Stimulated activated naive CD8-positive, alpha-beta T cell treated with anti-CD3 and anti-CD28 coated beads, Interleukin-15, Interleukin-2, amounts not matched to agents 100 U/mL and 50 U/mL, for 24 hours (primary cell): ENCODE measurements at places on chromosomes 5 and 9.

DNA sequence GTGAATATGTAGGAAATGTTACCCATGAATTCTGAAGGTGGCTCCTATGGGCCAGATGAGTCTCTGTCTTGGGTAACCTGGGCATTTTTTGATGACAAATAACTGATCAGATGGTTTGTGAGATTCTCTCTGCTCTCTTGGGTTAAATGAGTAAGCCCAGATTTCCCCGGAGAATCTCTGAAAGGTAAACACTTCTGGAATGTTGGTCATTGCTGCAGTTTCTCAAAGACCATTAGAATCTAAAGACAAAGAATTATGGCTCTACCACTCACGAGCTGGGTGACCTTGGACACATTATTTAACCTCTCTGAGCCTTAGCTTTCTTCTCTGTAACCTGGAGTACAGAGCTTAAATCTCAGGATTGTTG, 191.2 kb downstream of the DAB2IP start:
- no peak for DNase-seq

DNA sequence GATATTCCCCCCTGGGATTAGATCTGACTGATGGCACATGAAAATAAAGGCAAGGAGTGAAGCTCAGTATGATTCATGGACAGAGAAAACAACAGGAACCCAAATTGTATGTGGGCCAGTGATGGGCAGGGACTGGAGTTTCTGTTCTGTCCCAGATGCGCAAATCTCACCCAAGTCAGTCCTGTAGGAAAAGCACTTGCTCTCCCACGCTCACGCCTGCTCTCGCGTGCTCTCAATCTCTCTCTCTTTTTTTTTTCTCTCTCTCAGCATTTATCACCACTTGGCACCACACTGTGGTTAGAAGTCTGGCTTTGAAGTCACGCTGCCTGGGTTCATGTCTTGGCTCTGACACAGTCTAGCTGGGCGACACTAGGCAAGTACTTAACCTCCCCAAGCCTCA, 106.5 kb upstream of the LRRTM2 start:
- peak; percentile 13 for DNase-seq

GRCh38 chr9:122209451-122209850, 19.3 kb downstream of the LHX6 start:
- DNase-seq, result no peak

- DNase-seq, result no peak
Measured at GRCh38 chr9:7770111-7770510, 29.5 kb downstream of the DMAC1 start.

- no peak for DNase-seq
Measured at GRCh38 chr5:91373006-91373405, 10.1 kb downstream of the ARRDC3 start.

DNA sequence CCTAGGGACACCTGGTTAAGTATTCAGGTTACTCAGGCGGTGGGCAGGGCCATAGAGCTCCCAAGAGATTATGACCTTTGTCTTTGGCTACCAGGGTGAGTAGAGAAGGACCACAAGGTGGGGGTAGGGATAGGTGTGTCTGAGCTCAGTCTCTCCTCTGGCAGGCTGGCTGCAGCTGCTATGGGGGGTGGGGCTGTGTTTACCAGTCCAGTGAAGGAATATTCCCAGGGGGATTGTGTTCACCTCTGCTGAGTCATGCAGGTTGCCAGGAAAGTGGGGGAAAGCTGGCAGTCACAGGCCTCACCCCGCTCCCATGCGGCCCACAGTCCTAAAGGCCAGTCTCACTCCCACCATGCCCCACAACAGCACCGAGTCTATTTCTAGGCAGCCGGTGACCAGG, 53.6 kb upstream of the POU5F2 start:
- DNase-seq, result no peak

GRCh38 chr5:149802008-149802680, 72.0 kb downstream of the PPARGC1B start:
- DNase-seq, result no peak

- DNase-seq, result no peak
Measured at GRCh38 chr5:66616520-66617225, 20.5 kb downstream of the MAST4 start.

DNA sequence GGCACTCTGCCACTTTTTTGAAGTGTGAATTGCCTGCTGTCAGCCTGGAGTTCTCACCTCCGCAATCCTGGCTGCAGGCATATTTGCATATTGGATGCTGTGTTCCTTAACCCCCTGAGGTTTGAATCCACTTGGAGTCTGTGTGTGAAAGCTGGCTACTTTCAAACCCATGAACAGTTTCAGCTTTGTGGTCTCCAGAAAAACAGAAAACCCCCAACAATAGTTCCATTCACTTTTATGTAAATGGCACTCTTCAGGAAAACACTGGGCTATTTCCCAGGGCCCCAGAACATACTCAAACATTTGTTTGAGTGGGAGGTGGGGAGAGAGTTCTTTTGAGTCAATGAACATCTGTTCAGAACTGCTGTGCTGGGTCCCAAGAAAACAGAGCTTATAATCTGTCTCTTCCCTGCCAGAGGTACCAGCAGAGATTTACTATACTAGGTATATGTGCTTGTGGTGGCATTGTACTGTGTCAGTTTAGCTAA, 5.0 kb downstream of the NUDT2 start:
- no peak for DNase-seq

DNA sequence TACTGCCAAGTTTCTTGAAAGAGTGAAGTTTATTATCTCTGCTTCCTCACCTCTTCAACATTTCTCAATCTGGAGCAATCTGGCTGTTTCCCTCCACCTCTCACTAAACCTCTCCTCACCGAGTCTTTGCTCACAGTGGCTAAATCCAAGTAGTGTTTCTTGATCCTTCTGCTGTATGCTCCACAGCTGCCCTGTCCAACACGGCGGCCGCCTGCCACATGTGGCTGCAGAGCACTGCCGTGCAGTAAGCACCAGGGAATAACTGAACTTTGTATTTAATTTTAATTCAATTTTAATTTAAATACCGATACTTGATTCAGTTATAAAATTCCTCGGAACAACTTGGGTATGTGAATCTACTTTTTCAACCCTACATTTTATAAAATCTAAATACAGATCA, 80.2 kb downstream of the FANCC start:
- no peak for DNase-seq

DNA sequence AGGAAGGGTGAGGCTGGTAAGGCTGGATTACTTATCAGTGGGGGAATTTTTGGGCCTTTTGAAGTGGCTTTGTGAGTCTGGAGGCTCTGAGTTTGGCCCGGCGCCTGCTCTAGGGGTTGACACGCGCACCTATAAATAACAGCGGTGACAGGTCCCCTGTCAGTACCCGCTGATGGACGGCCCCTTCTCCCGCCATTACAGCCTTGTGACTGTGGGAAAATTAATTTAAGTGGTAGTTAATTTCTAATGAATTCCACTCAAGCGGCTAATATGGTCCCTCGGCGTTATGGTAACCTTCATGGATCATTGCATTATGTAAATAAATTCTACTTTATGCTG, 16.5 kb downstream of the MRPL36 start:
- DNase-seq, result no peak

DNA sequence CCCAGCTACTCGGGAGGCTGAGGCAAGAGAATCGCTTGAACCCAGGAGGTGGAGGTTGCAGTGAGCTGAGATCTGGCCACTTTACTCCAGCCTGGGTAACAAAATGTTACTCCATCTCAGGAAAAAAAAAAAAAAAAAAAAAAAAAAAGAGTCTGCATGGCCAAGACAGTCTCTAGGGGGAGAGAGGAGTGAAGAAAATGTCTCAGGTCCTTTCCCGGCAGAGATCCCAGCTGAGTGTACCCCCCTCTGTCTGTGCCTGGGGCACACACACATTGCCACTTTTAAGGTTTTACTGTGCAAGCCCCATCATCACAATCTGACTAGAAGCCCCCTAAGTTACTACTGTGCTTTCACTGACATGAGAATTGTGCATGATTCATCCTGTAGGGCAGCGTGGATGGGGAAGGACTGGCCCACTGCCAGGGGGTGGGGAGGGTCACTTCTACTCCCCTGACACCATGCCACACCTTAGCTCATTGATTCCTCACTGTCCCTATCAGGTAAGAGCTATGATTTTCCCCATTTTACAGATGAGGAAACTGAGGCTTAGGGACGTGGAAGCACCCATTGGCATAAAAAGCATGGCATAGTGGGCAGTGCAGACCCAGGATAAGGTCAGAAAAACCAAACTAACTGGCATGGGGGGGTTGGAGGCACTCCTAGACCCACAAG, 102.3 kb upstream of the LARP1 start:
- no peak for DNase-seq

DNA sequence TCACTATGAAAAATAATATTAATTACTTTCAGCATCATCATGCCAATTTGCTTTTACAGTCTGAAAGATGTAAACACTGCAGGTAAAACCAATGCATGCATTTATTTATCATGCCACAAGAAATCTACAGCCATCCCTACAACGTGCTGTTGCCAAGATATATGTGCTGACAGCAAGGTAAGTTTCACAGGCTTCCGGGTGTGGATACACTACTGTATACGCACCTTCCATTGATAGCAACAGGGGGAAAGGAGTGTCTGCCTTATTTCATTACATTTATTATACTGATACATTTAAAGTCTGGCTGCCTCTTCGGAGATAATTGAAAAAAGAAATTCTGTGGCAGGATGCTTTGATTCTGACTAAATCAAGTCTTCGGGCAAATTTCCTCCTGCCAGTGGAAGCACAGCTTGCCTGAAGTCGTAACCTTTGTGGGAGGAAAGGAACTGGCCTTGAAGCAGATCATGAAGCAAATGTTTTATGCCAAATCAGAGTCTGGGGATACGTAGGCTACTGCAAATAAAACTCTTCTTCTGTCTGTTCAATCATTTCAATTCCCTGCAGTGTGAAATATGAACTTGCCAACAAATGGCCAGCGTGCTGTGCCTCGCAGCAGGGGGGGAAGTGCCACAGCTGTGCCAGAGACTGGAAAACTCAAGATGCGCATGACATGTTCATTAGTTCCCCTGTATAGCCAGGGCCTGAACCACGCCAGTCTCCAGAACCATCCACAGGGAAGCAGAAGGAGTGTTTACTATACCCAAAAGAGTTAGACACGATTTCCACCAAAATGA, 268.1 kb downstream of the EFNA5 start:
- no peak for DNase-seq

DNA sequence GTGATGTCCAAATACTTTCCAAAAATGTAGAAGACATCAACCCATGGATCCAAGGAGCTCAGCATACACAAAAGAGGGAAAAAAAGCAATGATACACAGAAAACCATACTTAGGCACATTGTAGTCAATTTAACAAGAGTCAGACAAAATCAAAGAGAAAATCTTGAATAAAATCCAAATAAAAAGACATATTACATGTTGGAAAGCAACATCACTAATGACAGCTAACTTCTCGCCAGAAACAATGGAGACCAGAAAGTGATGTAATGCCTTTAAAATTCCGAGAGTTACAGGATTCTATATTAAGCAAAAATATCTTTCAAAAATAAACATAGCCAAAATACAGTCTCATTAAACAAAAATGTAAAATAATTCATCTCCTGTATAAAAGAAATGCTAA, 79.8 kb upstream of the SLCO4C1 start:
- DNase-seq, result no peak

DNA sequence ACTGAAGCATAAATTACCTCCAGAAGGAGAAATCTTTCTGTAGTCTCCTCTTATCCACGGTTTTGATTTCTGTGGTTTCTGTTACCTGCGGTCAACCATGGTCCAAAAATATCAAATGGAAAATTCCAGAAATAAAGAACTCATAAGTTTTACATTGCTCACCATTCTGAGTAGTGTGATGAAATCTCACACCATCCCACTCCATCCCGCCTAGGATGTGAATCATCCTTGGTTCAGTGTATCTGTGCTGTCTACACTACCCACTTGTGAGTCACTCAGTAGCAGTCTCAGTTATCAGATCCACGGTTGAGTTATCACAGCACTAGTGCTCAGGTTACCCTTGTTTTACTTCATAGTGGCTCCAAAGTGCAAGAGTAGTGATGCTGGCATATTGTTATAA, 371.2 kb downstream of the NFIB start:
- peak; percentile 9 for DNase-seq

DNA sequence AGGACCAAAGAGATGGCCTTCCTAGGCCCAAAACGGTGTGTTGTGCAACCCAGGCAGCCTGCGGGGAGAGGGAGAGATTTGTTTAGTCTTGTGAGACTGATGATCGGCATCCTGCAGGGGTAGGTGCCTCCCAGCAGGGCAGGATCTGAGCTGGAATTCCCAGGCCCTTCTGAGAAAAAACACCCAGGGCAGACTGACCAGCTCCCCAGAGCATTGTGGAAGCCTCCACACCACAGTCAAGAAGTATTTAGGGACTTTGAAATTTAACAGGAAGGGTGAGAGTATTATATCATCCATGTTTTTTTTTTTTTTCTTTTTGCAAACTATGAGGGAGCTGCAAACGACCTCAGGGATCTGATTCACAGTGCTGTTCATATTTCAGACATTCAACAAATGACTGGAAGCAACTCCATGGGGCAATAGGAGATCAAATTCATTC, 104.5 kb upstream of the LHFPL2 start:
- DNase-seq, result no peak

- no peak for DNase-seq
Measured at GRCh38 chr9:121289026-121289771, 21.2 kb downstream of the GSN start.

- no peak for DNase-seq
Measured at GRCh38 chr5:173781432-173781815, 106.7 kb upstream of the CPEB4 start.

GRCh38 chr9:86322973-86323644, 31.1 kb downstream of the TUT7 start:
- no peak for DNase-seq

GRCh38 chr9:131673068-131673467, 66.8 kb downstream of the RAPGEF1 start:
- no peak for DNase-seq

DNA sequence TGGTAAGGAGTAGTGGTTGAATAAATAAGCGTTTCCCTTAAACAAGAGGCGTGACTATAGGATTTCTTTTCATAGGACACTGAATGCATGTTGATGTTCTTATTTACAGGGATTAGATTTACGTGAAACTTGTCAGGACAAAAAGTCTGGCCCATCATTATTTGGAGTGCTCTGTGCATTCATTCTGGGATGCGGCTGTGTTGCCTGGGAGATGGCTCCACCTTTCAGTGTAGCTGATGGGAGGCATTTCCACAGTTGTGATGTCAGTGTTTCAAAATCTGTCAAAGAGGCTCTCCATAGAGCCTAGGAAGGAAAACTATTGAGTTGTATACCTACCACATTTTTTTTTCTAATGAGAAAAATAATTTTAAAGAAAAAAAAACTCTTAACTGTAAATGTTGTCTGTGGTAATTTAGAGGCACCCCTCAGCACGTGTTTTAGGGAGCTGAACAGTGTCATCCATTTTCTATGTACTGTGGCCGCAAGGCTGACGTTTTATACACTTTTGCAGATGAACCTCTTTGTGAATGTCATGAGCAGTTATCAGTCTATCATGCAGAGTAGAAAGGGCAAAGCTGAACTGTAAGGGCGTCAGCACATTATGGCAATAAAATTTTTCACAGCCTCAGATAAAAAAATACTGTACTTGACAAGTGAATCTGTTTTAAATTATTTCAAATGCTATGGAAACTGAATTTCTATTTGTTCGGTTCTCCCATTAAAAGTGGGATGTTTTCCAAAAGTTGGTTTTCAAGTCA, 202.7 kb downstream of the PBX3 start:
- no peak for DNase-seq

- no peak for DNase-seq
Measured at GRCh38 chr9:123678878-123679329, 251.0 kb downstream of the DENND1A start.

- no peak for DNase-seq
Measured at GRCh38 chr5:181112476-181112875, 18.5 kb downstream of the OR2V1 start.

GRCh38 chr5:82066791-82067190, 95.0 kb downstream of the ATG10 start:
- no peak for DNase-seq

GRCh38 chr9:112858625-112859147, 32.0 kb downstream of the SLC46A2 start:
- no peak for DNase-seq
